Fibroblast of lung (primary cell): ENCODE measurements at places on chromosomes 2 and 18. TPM values are rescaled to one million over a fixed set of nuclear protein-coding genes. Genes with fewer than 3 reads are reported as not detected.
A peak's percentile ranks its signal among the peaks of the same experiment; 100 is the strongest.

DNA sequence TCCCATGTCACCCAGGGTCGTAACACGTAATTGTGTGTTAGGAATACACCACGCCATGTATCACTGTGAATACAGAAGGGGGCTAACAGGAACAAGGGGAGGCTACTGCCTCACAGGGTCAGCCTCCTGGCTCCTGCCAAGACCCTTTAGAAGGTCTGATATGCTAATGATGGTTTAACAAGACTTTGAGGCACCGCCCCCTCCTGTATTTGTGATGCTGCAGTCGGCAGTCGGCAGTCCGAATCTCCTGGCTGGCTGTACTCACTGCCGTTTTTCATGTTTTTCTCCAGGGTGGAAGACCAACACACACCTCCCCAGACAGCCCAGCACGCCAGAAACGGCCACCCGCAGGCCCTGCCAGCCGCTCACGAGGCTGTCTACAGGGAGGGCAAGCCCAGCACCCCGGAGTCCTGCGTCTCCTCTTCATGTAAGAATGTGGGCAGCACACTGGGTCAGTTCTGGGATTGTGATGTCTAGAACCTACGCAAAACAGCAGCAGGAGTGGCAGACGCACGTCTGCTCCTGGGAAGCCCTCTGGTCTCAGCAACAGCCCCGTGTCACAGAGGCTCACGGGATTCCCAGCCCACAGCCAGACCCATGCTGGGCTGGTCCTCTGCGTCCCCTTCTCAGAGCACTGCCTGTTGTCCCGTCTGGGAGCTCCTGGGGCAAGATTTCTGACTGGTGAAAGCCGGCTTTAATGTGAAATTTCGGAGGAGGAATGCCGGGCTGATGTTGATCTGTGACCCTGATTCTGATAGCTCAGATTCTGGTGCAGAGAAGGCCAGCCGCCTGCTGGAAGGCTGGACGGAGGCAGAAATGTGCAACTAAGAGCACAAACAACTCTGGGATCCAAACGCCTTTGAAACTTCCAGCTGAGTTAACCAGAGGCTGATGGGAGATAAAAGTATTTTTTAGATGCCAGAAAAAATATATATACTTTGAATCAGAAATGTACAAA is 39.7 kb upstream of the B3GNT7 start:
- peak; percentile 3 for DNase-seq

GRCh38 chr2:234747833-234748559 is 203.8 kb upstream of the SH3BP4 start:
- DNase-seq, result no peak

DNA sequence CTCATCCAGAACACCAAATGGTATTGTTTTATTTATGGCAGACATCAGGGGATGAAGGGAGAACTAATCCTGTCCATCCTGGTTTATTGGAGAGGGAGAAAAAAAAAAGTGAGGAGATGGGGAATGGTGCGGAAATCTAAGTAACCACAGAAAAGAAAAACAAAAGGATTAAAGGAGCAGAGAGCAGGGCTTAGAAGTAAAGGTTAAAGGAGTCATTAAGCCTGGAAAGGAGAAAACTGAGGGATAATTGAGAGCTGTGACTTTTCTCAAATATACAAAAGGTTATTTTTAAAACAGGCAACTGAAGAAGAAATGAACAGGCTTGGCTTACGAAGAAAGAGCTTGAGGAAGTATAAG is 127.2 kb upstream of the PPP1CB start:
- no peak for DNase-seq

GRCh38 chr2:100733391-100734187 is 86.3 kb upstream of the NPAS2 start:
- peak; percentile 93 for DNase-seq

- DNase-seq, result no peak
Observed at GRCh38 chr2:29430382-29431112, 315.3 kb downstream of the CLIP4 start.

DNA sequence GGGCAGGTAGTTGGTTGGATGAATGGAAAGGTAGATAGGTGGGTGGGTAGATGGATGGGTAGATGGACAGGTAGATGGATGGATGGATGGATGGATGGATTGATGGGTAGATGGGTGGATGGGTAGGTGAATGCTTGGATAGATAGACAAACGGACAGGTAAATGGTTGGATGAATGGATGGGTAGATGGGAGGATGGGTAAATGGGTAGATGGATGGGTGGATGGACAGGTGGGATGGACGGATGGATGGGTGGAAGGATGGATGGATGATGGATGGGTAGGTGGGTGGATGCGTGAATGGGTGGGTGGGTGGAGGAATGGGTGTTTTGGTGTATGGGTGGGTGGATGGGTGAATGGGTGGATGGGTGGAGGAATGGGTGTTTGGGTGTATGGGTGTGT is 50.1 kb upstream of the ASAP2 start:
- no peak for DNase-seq

- DNase-seq, result no peak
Observed at GRCh38 chr2:212816267-212816666, 277.7 kb upstream of the ERBB4 start.

DNA sequence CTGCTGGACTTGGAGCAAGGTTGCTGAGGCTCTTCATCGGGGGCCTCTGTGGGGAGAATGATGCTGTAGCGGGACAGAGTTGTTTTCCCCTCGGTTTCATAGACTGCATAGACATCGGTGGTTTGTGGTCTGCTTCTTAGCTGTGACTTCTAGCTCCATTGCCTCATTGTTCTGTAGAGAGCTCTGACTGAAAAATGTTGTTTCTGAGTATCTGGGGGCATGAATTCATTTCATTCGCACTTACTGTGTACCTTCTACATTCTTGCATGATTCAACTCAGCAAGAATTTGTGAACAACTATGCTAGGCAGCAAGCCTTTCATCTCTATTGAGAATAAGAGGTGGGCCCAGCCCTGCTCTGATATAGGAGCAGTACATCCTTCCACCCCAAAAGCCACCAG is 406.8 kb downstream of the NBAS start:
- no peak for DNase-seq

- peak; percentile 80 for DNase-seq
Observed at GRCh38 chr2:84888401-84889276, 7.8 kb upstream of the TRABD2A start.

GRCh38 chr2:128646091-128646490 is 327.4 kb upstream of the HS6ST1 start:
- no peak for DNase-seq

SRBD1 gene
- 9.6 and 10.1 TPM in 2 replicates for polyA plus RNA-seq

DNA sequence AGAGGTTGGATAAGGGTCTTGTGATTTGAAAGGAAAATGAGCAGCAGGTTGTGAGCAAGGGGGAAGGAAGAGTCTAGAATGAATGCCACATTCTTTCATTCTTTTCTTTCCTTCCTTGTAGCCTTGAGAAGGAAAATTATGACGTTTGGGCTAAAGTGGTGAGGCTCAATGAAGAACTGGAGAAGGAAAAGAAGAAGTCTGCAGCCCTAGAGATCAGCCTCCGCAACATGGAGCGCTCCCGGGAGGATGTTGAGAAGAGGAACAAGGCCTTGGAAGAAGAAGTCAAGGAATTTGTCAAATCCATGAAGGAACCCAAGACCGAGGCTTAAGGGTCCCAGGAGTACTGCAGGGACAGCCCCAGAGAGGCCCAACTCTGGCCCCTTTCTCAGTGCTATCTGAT is 45.3 kb downstream of the BMP10 start:
- no peak for DNase-seq

ASB18 gene
- polyA plus RNA-seq, result not detected in 2 replicates

GRCh38 chr18:59833785-59834184 is 66.0 kb upstream of the PMAIP1 start:
- no peak for DNase-seq

- DNase-seq, result no peak
Observed at GRCh38 chr2:128446049-128446873, 127.6 kb upstream of the HS6ST1 start.

GRCh38 chr2:134640494-134640893 is 78.3 kb downstream of the TMEM163 start:
- DNase-seq, result no peak

- DNase-seq, result no peak
Observed at GRCh38 chr2:17795309-17795708, 21.0 kb upstream of the MSGN1 start.

TFCP2L1 gene
- polyA plus RNA-seq, result not detected in 2 replicates

DNA sequence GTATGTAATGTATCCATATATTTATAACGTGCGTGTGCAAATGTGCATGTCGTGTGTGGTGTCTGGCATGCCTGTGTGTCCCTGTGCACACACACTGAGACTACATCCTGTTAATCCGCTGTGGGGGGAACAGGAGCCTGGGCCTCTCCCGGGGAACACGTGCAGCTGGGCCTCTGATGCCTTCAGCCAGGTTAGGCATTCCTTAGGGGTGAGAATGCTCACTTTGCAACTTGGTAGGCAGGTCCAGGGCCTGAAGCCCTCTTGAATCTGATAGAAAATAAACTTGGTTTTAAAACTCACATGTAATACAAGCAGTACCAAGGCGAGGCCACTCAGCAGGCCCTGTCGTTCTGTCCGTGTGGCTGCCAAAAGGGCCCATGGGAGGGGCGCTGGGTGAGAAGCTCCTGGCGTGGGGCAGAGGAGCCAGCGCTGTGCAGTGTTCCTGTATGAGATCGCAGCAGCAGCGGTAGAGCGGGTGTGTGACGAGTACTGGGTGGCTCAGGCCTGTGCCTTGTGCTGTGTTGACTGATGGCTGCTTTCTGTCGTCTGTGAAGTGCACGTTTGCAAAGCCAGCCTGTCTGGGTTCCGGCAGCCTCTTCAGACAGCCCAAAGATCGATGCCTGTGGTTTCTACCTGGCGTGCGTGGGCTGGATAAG is 16.2 kb downstream of the SALL3 start:
- no peak for DNase-seq

TMEM247 gene
- not detected in 2 replicates for polyA plus RNA-seq

SLC66A2 gene
- 13.2 and 18.0 TPM in 2 replicates for polyA plus RNA-seq
